ENCODE measurements at places on chromosomes 6 and 20. TPM values are rescaled to one million over a fixed set of nuclear protein-coding genes. Genes with fewer than 3 reads are reported as not detected.

DNA sequence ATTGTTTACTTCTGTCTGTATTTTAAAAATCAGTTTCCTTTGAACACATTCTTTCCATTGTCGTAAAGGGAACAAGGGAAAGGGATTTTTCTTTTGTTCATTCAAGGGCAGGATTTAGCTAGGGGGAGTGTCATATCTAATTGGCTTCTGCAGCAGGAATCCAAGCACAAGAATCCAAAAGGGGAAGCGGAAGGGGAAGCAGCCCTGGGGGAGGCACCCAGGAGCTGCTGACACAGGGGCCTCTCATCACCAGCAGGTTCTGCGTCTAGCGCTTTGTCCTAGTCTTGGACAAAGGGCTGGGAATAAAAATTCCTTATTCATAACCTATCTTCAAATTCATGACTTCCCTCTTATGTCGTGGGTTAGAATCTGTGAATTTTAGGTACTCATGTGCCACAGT lies 13.7 kb downstream of the RIPK1 start:
- H3K4me3 ChIP-seq, result no peak overlapping the region
- H3K4me1 ChIP-seq, result no peaks in the 10 kb centered on the region
- peaks cover 3% of the 10 kb centered on the region for H3K36me3 ChIP-seq
- H3K27ac ChIP-seq, result no peak overlapping the region
- no peaks in the 10 kb centered on the region for H3K27me3 ChIP-seq

- no peak overlapping the region for H3K27ac ChIP-seq
- H3K27me3 ChIP-seq, result no peaks in the 10 kb centered on the region
- H3K4me3 ChIP-seq, result no peak overlapping the region
- DNase-seq, result no peak
- no peaks in the 10 kb centered on the region for H3K36me3 ChIP-seq
These were observed 11.8 kb downstream of the UNC5CL start for GRCh38 chr6:41027241-41027640.

DNA sequence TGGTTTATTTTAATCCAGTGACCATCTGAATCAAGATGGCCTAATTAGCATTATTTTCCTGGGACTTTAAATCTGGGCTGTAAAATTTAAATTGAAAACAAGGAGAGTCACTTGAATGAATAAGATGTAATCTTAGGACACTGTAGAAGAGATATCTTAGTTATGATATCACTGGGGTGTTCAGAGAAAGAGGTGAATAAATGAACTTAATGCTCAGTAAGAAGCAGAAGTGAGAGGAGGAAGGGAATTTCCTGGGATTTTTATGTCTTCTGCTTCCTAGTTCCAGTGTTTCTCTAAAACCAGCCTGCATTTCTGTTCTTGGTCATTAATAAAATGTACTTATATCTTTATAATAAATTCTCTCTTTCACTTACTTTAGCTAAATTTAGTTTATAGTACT lies 136.8 kb upstream of the PTPRK start:
- no peak for DNase-seq
- no peaks in the 10 kb centered on the region for H3K4me1 ChIP-seq
- no peak overlapping the region for H3K4me3 ChIP-seq
- H3K36me3 ChIP-seq, result no peaks in the 10 kb centered on the region
- no peaks in the 10 kb centered on the region for H3K27me3 ChIP-seq

DNA sequence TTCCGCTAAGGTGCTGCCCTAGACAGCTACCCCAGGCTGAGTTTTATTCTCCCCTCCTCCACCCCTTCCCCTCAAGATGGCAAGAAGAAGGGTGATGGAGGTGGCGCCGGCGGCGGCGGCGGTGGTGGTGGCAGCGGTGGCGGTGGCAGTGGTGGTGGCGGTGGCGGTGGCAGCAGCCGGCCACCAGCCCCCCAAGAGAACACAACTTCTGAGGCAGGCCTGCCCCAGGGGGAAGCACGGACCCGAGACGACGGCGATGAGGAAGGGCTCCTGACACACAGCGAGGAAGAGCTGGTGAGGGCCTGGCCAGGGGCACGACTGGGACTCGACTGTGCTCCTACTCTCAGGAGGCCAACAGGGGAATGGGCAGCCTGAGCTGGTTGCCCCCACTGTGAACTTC lies 35.1 kb downstream of the EIF2S2 start:
- no peak for DNase-seq
- no peak overlapping the region for H3K27ac ChIP-seq
- H3K4me1 ChIP-seq, result no peaks in the 10 kb centered on the region
- no peak overlapping the region for H3K4me3 ChIP-seq
- H3K36me3 ChIP-seq, result peaks cover 24% of the 10 kb centered on the region
- no peaks in the 10 kb centered on the region for H3K27me3 ChIP-seq

Gene SIRPG
- total RNA-seq, result not detected

Data from Caco-2 (cell line).